Activated CD8-positive, alpha-beta memory T cell treated with anti-CD3 and anti-CD28 coated beads, Interleukin-2, amount 10 ng/mL, durations not matched to agents 7 days and 5 days (primary cell): ENCODE measurements at places on chromosomes 5 and 9. TPM values are rescaled to one million over a fixed set of nuclear protein-coding genes. Genes with fewer than 3 reads are reported as not detected.

The EQTN gene
- not detected for total RNA-seq

The ZNF618 gene
- total RNA-seq, result 0.79 TPM

The INSL6 gene
- not detected for total RNA-seq

The CARTPT gene
- total RNA-seq, result not detected

DNA sequence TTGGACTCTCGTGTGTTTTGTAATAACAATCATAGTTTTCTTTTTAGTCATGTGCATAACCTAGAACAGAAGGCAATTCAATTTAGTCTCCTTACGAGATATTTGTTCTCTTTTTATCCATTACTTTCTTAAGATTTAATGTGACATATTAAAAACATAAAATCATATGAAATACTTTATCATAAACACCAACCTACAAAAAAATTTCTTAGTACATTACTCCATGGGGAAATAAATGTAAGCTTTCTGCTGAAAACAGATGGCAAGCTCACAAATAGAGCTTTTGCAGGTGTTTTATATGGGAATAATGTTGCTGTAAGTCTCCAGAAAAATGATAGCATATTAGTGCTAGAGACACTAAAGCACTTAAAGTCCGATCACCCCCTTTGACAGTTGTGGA is 1035.2 kb upstream of the ARRDC3 start:
- no peak for DNase-seq
- no peak overlapping the region for H3K4me3 ChIP-seq
- H3K27me3 ChIP-seq, result no peaks in the 10 kb centered on the region
- no peaks in the 10 kb centered on the region for H3K36me3 ChIP-seq

DNA sequence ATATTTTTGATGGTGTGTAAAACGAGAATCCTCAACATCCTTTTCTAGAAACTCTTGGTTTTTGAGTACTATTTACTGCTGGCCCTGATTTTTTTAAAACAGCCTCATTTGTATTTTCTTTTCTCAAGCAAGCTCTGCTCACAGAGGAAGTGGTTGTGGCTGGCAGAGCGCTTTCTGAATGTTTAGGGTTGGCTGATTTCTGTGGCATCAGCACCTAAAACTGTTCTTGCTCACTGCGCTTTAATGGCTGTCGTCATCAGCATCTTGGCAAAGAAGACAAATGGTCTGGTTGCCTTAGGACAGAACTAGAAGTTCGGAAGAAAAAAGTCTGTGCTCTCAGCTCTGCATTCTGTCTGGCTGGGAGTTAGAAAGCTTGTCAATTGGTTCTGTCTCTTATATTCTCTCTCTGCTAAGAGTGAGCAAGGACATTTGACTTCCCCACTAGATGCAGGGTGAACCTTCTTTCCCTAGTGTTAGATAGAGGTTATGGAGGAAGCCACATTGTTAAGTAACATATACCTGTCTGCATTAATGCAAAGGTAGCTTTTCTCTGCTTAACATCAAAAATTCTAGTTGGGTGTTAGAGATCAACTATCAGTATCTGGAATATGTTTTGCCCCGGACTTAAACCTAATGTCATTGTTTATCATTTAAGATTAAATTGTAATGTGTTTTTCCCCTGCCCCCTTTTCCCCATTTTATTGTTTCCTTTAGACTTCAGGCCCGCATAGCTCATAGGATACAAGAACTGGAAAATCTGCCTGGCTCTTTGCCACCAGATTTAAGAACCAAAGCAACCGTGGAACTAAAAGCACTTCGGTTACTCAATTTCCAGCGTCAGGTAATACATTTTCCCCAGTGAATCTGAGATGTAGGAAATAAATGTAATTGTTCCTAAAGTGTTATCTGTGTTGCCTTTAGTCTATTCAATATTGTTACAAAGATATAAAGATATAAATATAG is 39.0 kb downstream of the SMARCA2 start:
- H3K27me3 ChIP-seq, result no peaks in the 10 kb centered on the region
- H3K4me3 ChIP-seq, result peak overlapping the region; percentile 41
- DNase-seq, result peak; percentile 92
- peaks cover 59% of the 10 kb centered on the region for H3K36me3 ChIP-seq

DNA sequence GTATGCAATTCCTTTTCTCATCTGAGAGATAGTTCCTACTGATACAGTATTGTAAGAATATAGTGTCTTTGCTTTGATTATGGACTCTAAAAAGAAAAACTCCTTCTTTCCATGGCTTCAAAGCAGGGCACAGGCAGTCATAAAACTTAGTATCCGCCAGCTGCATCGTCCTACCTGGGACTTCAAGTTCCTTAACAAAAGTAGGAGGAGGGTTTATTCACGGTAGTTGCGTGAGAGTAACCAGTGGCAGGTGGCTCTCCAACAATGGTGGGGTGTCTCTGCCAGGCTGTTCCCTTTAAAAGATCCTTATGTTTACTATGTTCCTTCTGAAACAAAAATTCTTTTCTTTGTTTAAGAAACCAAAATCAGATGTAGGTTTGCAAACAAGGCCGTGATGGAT is 173.5 kb upstream of the DMAC1 start:
- H3K27me3 ChIP-seq, result no peaks in the 10 kb centered on the region
- no peak overlapping the region for H3K4me3 ChIP-seq
- peaks cover 41% of the 10 kb centered on the region for H3K4me1 ChIP-seq
- H3K27ac ChIP-seq, result no peak overlapping the region
- no peak for DNase-seq

- DNase-seq, result no peak
- H3K27me3 ChIP-seq, result peaks cover 6% of the 10 kb centered on the region
- H3K27ac ChIP-seq, result no peak overlapping the region
- H3K4me1 ChIP-seq, result no peaks in the 10 kb centered on the region
- no peak overlapping the region for H3K4me3 ChIP-seq
- H3K36me3 ChIP-seq, result no peaks in the 10 kb centered on the region
These were observed 15.0 kb upstream of the LVRN start for GRCh38 chr5:115947260-115947659.

GRCh38 chr5:141646026-141646425 is 5.2 kb downstream of the FCHSD1 start:
- peaks cover 32% of the 10 kb centered on the region for H3K4me1 ChIP-seq
- peaks cover 15% of the 10 kb centered on the region for H3K36me3 ChIP-seq
- H3K27me3 ChIP-seq, result no peaks in the 10 kb centered on the region
- no peak overlapping the region for H3K27ac ChIP-seq
- no peak for DNase-seq
- no peak overlapping the region for H3K4me3 ChIP-seq

- peak; percentile 75 for DNase-seq
- no peaks in the 10 kb centered on the region for H3K27me3 ChIP-seq
- H3K27ac ChIP-seq, result no peak overlapping the region
- no peak overlapping the region for H3K4me3 ChIP-seq
- H3K4me1 ChIP-seq, result peaks cover 22% of the 10 kb centered on the region
These were observed 2.1 kb downstream of the TLN1 start for GRCh38 chr9:35729700-35730485.

DNA sequence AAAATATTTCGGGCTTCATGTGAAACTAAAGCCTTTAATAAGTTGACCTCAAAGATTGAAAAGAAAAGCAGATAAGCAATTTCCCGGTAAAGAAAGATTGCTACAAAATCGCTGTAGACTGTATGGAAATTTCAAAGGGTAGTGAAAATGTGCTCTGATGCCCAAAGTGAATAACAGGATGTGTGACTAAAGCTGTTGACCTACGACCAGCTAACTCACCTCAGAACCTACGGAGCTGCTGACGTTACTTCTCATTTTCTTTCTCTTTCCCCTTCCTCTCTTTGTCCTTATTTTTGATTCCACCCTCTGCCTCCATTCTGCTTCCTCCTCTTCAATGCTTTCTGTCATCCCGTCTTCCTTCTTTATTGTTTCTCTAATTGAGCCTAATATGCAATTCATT is 103.2 kb downstream of the PDE4D start:
- H3K36me3 ChIP-seq, result no peaks in the 10 kb centered on the region
- H3K4me1 ChIP-seq, result peaks cover 10% of the 10 kb centered on the region
- peak overlapping the region; percentile 3 for H3K4me3 ChIP-seq

- H3K27me3 ChIP-seq, result no peaks in the 10 kb centered on the region
- peaks cover 7% of the 10 kb centered on the region for H3K4me1 ChIP-seq
- H3K36me3 ChIP-seq, result peaks cover 13% of the 10 kb centered on the region
- no peak overlapping the region for H3K4me3 ChIP-seq
- H3K27ac ChIP-seq, result no peak overlapping the region
- no peak for DNase-seq
These were observed 103.3 kb downstream of the FBXL17 start for GRCh38 chr5:108278285-108279240.

DNA sequence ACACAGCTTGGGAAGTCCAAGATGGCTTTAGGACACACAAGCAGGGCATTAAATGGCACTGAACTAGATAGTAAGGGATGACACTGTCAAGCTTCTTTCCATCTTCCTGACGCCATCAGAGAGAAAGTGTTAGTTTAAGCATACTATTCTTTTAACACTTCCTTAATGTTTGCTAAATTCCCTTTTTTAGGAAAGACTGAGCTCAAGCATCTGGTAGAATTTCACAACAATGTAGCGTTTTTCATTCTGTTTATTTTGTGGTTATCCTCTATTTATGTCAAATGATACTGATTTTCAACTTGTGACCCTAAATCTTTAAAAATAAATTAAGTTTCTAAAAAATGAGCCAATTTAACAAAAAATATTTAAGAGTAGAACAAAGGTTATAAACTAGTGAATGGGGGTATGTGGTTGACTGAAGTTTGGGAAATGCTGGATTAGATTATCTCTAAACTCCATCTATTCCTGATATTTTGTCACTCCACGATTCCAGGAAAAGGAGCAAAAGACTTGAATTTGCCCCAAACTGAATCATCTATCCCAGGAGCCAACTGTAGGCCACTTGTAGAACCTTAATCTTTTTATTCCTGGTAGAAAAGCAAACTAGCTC is 147.4 kb upstream of the KLF9 start:
- H3K4me1 ChIP-seq, result peaks cover 58% of the 10 kb centered on the region
- no peak for DNase-seq
- H3K4me3 ChIP-seq, result no peak overlapping the region
- H3K36me3 ChIP-seq, result peaks cover 5% of the 10 kb centered on the region

DNA sequence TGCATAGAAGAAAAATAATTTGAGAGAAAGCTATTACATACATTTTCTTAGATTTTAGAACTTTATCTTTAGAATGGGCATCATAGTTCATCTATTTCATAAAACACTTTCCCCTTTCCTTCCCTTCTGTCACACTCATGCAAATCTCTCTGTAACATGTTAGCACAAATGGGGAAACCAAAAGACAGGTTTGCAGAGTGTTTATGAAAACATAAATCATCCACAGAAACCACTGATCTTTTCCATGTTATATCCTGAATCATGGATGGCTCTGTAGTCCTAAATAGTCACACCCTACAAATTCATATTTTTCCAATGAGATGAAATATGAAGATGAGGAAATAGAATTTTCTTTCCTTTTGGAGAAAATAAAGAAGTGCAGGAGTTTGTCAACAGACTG is 122.9 kb upstream of the PTGER4 start:
- H3K4me3 ChIP-seq, result no peak overlapping the region
- no peak overlapping the region for H3K27ac ChIP-seq
- H3K27me3 ChIP-seq, result no peaks in the 10 kb centered on the region
- peaks cover 2% of the 10 kb centered on the region for H3K4me1 ChIP-seq
- no peak for DNase-seq

DNA sequence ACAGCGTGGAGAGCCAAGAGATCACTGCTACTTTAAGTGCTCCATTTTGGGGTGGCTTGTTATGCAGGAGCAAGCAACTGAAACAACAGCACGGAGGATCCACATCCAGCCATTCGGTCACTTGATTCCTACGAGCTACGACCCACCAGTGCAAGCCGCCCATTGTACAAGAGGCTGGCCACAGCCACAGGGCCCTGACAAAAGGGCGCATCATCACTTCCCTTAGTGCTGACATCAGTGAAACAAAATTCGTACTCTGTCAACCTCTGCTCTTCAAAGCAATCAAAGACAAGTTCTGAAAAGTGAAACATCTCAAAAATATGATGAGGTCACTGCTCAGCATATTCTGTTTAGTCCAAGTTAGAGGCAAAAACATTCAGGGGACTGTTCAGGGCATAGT is 168.4 kb downstream of the GADD45G start:
- H3K4me1 ChIP-seq, result no peaks in the 10 kb centered on the region
- DNase-seq, result no peak
- H3K27ac ChIP-seq, result no peak overlapping the region
- no peak overlapping the region for H3K4me3 ChIP-seq
- no peaks in the 10 kb centered on the region for H3K36me3 ChIP-seq

- H3K27ac ChIP-seq, result no peak overlapping the region
- H3K36me3 ChIP-seq, result no peaks in the 10 kb centered on the region
- no peak for DNase-seq
- H3K4me1 ChIP-seq, result no peaks in the 10 kb centered on the region
- H3K4me3 ChIP-seq, result no peak overlapping the region
- peaks cover 4% of the 10 kb centered on the region for H3K27me3 ChIP-seq
These were observed 15.1 kb downstream of the TEK start for GRCh38 chr9:27124151-27124550.

GRCh38 chr5:33679791-33680190 is 212.0 kb downstream of the ADAMTS12 start:
- no peak overlapping the region for H3K27ac ChIP-seq
- no peaks in the 10 kb centered on the region for H3K4me1 ChIP-seq
- DNase-seq, result no peak
- H3K27me3 ChIP-seq, result peaks cover 3% of the 10 kb centered on the region
- H3K36me3 ChIP-seq, result no peaks in the 10 kb centered on the region
- no peak overlapping the region for H3K4me3 ChIP-seq
